ENCODE measurements at places on chromosomes 16 and 17. TPM values are rescaled to one million over a fixed set of nuclear protein-coding genes. Genes with fewer than 3 reads are reported as not detected.
A peak's percentile ranks its signal among the peaks of the same experiment; 100 is the strongest.

DNA sequence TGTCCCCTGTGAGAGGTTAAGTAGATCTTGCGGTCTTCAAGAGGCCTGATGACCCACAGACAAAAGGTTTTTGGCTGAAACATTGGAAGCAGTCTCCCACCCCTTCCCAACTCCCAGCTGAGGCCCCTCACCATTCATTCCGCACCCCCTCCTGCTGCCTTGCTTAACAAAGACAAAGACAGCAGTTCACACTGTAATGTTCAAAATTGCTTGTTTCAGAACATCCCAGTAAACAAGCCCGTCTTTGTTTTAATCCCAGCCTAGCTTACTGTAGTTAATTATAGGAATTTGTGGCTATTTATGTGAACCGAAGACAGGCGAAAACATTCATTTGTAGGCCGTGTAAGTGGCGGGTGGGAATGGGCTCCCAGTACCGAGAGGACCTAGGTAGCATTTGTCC lies 55.7 kb downstream of the IRX5 start:
- no peak for DNase-seq

DNA sequence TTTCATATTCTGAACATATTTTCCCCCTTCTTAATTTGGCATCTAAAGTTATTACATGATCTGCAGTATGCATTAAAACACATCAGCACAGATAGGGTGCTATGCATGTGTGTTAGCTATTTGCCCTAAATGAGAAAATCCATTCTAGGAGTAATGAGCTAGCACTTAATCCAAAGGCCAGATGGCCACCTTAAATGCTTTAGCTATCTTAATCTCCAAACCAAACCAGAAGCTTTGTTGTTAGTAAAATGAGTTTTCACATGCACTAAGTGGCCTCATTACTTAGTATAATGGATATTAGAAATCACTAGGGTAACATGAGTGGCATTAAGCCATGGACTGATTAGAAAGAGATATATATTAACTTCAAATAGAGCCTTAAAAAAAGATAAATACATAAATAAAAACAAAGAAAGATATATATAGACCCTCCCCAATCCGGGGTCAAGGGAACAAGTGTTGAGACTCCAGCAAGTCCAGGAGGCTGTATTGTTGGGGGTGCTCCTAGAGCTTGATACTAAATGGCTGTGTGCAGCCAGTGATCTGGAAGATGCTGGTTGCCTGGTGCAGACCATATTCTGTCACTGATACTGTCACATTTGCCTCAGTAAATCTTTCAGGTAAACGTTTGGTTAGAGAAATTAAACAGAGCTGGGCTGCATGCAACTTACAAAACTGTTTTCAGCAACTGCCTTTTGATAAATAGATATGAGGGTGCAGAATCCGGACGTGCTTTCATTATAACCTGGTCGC lies 67.3 kb downstream of the MYH10 start:
- no peak for DNase-seq

DNA sequence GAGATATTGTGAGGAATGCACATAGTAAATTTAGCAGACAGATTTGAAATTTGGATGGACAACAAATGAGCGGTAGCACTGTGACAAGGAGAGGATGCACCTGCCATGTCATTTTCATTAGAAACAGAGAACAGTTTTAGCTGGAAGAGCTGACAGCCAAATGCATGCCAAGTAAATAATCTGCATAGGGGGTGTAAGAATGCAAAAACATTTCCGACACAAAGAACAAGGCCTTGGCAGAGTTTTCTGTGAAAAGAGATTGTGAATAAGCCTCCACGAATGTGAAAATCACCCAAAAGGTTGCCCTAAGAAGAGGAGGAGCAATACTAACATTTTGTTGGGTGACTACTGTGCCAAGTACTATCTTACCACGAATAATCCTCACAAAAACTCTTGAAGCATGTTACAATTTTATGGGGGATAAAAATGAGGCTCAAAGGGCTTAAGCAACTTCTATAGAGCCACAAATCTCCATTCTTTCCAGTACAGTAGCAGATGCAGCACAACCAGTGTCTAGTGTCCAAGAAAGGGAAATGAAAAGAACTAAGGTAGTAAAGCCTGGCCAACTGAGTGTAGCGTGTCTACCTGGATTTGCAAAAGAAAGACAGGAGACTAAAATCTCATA lies 28.3 kb downstream of the TMEM100 start:
- DNase-seq = no peak

DNA sequence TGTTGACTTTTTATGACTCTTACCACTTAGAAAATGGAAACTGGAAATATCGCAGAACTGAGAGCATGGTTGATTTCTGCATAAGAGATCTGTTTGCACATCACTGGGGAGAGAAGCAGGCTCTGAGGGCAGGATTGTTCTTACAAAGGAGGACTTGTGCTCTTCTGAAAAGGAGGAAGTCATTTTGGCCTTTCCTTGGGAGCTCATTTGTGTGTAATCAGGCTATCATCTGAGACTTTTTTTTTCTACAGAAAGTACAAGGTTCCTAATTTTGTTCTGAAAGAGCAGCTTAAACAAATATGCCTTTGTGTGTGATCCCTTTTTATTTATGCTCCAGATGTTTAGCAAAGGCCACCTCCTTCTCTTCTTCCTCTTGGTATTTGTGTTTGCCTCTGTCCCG lies 145.7 kb upstream of the CACNG5 start:
- DNase-seq = no peak

GRCh38 chr16:69669577-69669976 lies 56.8 kb downstream of the NQO1 start:
- no peak for DNase-seq

DNA sequence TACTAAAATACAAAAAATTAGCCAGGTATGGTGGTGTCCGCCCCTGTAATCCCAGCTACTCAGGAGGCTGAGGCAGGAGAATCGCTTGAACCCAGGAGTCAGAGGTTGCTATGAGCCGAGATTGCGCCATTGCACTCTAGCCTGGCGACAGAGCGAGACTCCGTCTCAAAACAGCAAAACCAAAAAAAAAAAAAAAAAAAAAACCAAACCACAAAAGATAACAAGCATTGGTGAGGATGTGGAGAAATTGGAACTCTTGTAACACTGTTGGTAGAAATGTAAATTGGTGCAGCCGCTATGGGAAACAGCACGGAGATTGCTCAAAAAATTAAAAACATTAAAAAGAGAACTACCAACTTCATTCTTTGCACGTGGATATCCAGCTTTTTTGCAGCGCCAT lies 119.4 kb downstream of the OR1D5 start:
- no peak for DNase-seq

The METTL23 gene
- total RNA-seq = 64.0 TPM

DNA sequence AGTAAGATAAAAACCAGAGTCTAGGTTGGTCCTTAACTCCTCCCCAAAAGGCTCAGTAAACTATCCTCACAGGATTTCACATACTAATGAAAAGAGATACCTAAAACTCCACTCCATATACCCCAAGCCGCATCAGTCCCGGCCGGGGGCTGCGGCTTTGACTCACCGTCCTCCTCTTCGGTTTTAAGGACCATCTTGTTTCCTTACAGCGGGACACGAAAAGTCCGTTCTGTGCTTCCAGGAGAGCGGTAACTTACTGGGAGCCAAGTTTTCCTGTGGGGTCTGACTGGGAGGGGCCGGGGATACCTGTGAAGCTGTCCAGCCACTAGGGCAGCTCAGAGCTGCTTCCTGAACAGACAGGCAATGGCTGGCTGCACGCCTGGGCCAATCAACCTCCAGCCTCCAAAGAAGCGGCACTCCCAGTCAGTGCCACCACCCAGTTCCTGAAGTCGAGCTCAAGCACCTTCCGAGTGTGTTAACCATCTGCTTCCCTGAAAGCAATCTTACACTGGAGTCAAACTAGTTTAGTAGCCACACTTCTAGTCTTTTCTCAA lies 45.5 kb downstream of the CYTH1 start:
- peak; percentile 76 for DNase-seq

DNA sequence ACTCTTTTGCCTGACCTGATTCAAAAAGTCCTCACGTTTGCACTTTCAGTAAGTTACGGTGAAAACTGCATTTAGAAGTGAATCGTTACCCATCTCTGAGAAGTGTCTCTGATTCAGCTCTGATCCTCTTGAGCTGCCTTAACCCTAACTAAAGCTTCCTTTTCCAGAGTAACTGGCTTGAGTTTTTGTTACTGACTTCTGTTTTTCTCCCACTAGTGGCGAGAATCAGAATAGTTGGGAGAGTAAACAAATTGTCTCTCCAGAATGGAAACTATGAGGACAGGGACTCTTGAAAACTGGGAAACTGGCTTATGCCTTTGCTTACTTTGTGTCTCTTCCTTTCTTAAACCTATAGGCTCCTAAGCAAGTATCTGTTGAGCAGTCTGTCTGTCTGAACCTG lies 31.3 kb upstream of the KPNB1 start:
- DNase-seq = no peak

DNA sequence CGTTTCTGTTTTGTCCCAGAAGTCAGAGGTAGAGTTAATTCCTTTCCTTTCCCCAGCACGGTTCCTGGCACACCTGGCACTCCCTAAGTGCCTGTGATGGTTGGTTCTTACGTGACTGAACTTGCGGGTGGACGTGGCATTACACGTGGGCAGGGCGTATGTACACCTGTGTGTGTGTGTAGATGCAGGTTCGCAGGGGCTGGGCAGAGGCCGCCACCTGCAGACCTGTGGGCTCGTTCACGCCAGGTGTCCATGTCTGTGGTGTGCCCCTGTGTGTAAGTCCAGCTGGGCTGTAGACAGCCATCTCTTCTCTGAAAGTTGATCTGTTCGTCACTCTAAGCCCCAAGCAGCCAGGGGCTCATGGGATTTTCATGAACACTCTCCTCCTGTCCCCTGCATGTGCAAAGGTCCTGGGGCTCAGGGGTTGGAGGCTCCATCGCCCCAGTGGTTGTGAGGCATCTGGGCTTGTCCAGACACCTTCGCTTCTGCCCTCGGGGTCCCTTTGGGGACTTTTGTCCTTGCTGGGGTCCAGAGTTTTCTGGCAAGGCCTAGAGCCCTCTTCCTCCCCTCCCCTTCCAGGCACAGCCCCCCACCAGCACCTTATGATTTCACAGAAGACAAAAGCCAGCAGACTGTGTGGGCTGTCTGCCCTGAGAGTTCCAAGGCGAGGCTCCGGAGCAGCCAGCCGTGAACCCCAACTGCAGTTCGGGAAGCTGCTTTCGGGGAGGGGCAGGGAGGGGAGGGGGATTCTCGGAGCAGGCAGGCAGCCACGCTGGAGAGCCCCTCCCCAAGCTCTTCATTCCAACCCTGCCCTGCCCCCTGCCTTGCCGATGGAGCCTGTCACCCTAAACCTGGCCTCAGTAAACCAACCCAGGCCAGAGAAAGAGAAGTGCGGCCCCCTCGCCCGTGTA lies 5.4 kb upstream of the FSCN2 start:
- DNase-seq = peak; percentile 50

- DNase-seq = no peak
These were observed 444.1 kb upstream of the RBFOX1 start for GRCh38 chr16:6888531-6888930.

The TUBG2 gene
- total RNA-seq = 19.0 TPM

The CDIPT gene
- 49.2 TPM for total RNA-seq

DNA sequence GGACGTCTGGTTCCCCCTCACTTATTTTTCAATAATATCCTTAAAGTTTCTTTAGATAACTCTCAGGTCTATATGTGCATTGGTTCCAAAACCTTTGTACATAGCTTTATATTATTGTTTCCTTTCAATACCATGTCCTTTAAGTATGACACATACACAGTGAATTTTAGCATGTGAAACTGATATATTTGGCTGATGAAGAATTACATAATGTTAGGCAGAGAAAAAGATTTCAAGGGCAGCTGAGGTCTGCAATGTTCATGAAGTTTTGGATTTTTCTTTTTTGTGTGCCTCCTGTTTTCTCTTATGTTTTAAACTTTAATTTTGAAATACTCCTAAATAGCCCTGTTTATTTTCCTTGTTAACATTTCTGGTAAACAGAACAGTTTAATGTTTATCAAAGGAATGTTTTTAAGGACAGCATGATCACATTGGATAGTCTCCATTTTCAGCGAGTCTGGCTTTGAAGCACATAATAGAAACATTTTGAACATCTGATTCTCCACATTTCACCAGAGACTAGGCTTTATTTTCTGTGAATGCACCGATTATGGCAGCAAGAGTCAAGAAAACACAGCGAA lies 32.9 kb upstream of the FBXO47 start:
- DNase-seq = no peak

- DNase-seq = no peak
These were observed 1.6 kb downstream of the GFER start for GRCh38 chr16:1985466-1986150.
